ENCODE measurements at places on chromosomes 16 and 17.

- DNase-seq: no peak
Measured at GRCh38 chr17:1695365-1695764, 10.7 kb upstream of the PRPF8 start.

- peak; percentile 68 for DNase-seq
Measured at GRCh38 chr17:1908699-1909309, 79.0 kb downstream of the RPA1 start.

DNA sequence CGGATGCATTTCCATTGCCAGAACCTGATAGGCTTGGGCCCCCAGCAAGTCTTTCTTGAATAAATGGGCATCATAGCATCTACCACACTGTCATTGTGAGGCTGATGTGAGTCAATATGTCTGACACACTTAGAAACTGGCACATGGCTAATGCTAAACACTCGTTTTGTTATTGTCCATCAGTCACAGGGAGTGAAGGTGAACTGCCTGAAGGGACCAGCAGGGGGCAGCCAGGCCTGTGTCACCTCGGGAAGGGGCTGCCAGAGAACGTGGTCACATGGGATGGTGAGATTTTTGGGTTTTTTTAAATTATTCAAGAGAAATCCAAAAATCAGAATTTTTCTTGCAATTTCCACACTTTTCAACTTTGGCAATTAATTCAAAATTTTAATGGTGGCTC, 831 bp upstream of the RCVRN start:
- DNase-seq: no peak

- no peak for DNase-seq
Measured at GRCh38 chr17:45353043-45353442, 36.2 kb upstream of the MAP3K14 start.

DNA sequence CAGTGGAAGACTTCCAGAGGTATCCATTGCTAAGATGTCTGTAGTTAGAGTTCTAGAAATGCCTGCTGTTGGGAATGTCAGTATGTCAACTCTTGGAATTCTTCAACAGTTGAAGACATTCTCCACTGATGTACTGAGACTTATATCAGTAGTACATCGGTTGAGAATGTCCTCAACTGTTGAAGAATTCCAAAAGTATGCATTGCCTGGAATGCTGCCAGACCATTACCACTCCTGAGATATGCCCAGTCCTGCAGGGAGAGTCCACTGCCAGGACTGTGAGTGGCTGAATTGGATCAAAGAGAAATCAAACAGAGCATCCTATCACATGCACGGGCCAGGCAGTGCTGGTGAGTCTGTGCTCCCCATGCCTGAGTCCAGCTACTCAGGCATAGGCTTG, 42.0 kb downstream of the IL21R start:
- no peak for DNase-seq

- no peak for DNase-seq
Measured at GRCh38 chr17:76995387-76996105, 127.3 kb downstream of the MGAT5B start.

GRCh38 chr17:58968426-58969061, 138.1 kb downstream of the TRIM37 start:
- DNase-seq: no peak

DNA sequence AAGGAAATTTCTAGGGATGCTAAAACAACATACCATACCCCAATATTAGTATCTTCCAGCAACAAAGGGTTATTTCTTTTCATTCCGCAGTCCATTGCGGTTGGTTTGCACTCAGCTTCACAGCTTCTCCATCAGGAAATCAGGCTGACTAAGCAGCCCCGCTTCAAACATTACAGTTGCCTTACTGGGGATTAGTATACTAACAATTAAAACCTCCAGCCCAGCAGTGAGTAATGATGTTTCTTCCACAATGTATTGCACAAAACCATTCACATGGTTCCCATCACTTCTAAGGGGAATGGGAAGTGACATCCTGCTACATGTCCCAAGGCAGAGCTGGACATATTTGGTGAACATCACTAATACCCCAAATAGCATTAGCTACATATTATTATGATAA, 1384.9 kb downstream of the CDH8 start:
- no peak for DNase-seq

- DNase-seq: no peak
Measured at GRCh38 chr17:71941920-71942319, 178.9 kb upstream of the SOX9 start.

DNA sequence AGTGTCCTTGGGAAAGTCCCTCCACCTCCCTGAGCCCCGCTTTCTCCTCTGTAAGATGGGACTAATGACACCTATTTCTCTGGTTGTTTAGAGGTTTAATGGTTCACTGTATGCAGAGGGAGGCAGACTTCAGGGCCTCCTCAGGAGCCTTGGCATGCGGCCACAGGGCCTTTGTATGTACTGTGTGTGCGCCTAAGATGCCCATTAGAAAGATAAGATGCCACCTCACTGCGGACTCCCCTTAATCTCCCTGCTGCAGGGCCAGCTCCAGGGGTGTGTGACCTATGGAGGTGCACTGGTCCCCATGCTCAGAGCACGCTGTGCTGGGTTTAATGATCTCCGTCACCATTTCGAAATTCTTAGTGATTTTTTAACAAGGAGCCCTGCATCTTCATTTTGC, 59.3 kb downstream of the TMEM235 start:
- DNase-seq: no peak

- DNase-seq: peak; percentile 63
Measured at GRCh38 chr17:7838090-7839075, 4.4 kb downstream of the KDM6B start.

GRCh38 chr17:75548813-75549212, 23.3 kb downstream of the LLGL2 start:
- no peak for DNase-seq

- no peak for DNase-seq
Measured at GRCh38 chr16:22373662-22374310, 633 bp downstream of the CDR2 start.

- no peak for DNase-seq
Measured at GRCh38 chr16:75219838-75220237, 1.1 kb downstream of the CTRB1 start.

GRCh38 chr17:12773153-12773552, 16.1 kb upstream of the ARHGAP44 start:
- DNase-seq: no peak

DNA sequence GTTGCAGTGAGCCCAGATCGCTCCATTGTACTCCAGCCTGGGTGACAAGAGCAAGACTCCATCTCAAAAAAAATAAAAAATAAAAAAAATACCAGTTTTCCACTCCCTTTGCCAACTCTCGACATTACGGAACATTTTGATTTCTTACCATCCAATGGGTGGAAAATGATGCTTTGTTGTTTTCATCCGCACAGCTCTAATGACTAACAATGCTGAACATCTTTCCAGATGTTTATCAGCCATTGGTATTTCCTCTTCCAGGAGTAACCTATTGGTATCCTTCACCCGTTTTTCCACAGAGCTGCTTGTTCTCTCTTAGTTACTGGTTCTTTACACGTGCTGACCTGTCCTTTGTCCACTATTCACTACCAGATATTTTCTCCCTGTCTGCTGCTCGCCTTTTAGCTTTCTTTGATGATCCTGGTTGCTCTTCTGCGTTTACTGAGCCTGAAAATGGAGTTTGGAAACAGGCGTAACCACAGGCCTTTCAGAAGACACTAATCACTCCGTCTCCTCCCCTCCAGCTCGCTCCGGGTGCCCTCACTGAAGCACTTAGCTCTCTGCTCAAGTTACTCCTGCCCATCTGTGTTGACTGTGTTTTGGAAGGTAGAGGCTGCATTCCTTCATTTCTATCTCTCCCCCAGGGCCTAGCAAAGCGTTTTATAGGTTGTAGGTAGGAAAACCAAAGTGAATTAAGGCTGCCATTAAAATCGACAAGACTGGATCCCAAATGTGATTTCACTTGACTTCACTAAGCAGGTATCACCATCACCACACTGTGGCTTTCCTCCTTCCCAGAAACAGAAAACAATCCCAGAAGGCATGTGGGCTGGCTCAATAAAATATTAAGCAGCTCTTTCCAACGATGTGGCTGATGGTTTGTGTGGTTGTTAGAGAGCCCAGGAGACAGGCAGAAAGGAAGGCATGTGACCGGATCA, 8.9 kb downstream of the SHPK start:
- DNase-seq: no peak

GRCh38 chr17:57268181-57268580, 11.9 kb downstream of the MSI2 start:
- DNase-seq: no peak

GRCh38 chr17:81912441-81913309, 1.5 kb upstream of the PCYT2 start:
- DNase-seq: no peak

- no peak for DNase-seq
Measured at GRCh38 chr16:78620291-78620690, 520.8 kb downstream of the WWOX start.

DNA sequence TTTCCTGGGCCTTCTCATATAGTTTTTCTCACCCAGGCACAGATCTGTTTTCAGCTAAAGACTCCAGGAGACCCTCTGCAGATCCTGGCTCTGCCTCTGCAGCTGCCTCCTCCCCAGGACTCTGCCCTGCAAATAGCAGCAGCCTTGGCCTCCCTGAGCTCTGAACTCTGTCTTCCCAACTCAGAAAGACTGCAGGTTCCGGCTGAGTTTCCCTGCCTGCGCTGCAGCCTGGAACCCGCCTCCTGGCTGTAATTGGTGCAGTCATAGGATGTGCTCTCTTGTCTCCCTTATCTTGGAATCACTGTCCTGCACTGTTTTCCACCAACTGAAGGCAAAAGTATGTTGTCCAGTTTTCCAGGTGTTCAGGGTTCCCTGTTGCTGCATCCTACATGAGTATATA, 14.3 kb upstream of the DNASE1 start:
- no peak for DNase-seq

DNA sequence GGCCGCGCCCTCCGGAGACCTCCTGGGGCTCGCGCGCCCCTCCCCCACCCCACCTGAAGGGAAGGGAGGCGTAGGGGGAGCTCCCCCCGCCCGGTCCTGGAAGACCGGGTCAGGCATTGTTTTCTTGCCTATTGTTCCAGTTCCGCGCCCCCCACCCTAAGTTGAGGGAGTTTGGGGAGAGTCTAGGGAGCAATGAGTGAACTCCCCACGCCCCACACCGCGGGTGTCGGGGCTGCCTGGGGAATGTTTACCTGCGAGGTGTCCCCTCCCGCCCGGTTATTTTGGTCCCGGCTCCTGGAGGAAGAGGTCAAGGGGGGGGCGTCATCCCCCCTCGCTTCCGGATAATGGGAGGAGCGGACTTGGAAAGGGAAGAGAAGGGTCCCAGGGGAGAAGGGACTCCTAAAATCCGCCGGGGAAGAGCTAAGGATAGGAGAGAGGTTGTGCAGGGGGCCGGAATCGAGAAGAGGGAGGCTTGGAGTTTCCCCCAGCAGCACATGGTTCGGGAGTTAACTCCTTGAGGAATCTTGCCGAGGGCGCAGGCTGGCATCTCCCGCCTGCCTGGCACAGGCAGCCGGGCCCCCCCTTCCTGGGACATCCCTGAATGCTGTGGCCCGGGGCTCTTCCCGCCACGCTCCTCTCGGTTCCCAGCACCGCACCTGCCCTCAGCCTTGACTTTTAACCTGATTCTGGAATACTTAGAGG, 881 bp downstream of the MLLT6 start:
- no peak for DNase-seq

Measured in right renal pelvis (tissue), 4 donors.